ENCODE measurements at places on chromosomes 11 and 22.

DNA sequence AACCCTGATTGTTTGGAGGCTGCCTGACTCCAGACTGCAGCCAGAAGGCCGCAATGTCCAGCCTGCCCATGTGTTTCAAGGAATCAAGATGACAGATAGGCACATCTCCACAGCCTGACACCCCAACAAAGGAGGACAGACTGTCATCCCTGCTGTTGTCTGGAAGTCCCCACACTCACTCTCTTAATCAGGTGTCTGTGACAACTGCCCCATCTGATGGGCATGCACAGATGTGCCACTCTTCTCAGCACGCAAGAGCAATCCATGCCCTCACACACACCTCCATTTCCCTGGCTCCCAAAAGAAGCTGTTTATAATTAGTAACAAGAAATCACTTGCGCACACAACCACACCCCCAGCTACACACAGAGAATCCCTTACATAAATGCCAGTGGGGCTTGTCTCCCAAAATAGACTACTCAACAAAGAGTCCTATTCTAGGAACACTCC is 117.6 kb downstream of the C11orf58 start:
- no peak for DNase-seq

GRCh38 chr11:92329646-92330045 is 105.0 kb downstream of the FAT3 start:
- DNase-seq = no peak

DNA sequence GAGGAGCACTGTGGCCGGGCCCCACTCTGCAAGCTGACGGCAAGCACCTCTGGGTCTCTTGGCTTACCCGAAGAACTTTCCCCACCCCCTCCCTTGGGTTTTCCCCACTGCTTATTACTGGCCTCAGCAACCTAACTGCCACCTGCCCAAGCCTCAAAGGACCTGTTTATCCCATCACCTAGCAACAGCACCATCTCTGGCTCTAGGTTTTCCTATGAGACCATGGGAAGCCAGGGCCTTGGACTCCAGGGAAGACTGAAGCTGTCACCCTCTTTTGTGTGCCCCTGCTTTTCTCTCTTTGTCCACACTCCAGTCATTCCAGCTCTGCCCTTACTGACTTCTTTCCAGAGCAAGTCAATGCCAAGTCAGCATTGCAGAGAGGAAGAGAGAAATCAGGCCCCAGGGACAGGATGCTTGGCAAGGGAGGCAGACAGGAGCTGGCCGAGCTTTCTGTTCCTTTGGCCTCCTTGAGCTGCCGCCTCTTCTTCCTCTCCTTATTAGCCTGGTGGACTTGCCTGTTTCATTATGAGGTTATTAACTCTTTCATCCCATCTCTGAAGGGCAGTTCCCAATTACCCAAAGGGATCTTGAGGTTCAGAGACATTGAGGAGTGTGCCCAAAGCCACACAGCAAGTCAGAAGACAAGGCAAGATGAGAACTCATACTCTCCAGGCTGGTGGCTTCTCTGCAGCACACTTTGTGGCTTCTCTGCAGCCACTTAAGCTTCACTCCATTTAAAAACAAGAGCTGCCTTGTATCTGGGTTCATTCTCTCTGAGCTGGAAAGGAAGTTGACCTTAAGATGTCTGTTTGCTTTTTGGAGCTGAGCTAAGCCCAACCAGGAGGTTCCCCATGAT is at the start of gene SMIM35:
Gene SMIM35 (minus strand): TSS at position 51 of the 856 bp plus-strand sequence. CDS start 206 bp downstream, outside the sequence.
- DNase-seq = no peak

GRCh38 chr22:19757140-19757984 is 3.2 kb upstream of the TBX1 start:
- DNase-seq = no peak

DNA sequence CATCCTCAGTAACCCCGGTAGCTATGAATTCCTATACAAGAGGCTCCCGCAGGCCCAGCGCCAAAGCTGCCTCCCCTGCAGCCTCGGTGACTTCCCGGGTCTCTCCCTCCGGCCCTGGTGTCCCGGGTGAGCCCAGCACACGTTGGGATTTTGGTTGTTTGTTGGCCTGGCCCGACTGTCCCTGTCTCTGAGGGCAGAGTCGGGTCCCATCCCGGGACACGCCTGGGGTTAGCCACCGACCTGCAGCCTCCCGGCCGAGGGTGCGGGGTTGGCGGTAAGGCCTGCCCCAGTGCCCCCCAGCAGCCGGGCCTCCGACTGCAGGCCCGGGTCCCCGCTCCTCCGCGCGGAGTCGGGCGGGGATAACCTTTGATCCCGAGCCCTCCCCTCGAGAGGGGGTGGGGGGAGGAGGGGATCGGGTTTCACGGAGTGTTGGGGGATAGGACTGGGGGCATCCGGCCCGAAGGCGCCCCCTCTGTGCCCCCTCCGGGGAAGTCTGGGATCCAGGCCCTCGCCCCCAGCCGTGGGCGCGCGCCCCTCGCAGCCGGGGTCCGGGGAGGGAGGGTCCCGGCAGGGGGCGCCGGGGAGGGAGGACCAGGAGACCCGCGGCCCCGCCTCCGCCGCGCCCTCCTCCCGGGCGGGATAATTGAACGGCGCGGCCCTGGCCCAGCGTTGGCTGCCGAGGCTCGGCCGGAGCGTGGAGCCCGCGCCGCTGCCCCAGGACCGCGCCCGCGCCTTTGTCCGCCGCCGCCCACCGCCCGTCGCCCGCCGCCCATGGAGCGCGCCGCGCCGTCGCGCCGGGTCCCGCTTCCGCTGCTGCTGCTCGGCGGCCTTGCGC is at the start of gene FBLN1:
Gene FBLN1 (plus strand): TSS at position 669 of the 835 bp plus-strand sequence. CDS start 103 bp downstream, at position 772.
- no peak for DNase-seq

DNA sequence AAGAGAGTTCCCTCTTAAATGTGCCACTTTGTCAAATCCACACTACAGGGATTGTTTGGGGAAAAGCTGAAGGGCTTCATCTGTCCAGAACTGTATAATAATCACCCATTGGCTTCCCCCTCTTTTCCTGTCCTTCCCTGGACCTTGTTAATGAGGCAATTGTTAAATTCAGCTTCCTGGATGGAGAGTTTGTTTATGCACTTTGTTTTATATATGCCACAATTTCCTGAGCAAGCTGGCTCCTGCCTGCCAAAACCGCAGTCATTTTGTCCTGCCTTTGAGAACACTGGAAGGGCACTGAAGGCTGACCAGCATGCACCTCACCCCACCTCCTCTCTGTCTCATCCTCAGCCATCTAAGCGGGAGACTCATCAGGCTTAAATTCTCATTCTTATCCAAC is 86.2 kb downstream of the MSANTD4 start:
- DNase-seq = no peak

DNA sequence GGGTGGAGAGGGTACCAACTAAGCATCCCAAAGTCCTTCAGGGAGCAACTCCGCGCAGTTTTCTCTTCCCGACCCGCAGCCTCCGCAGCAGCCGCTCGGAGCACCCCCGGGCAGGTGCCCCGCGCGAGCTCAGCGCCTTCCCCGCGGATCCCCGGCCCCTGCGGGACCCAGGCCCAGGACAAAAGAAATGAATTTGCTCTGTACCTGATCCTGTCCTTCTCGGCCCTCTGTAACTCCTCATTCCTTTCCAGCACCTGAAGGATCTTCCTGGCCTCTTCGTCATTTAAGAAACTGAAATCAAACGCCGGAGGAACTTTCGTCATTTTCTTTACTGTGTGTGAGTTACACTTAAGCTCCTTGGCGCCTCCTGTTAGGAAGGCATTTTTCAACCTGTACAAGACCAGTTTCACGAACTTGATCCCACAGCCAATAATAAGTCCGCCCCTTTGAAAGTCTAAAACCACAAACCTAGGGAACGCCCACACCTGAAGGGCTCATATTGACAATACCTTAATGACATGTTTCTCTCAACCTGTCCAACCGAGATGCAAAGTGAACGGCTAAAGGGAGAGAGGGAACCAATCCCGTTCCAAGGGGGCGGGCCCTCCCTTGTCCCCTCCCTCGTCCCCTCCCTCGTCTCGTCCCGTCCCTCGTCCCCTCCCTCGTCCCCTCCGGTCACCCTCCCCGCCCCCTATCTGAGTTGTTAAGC is at the start of gene EXPH5:
Gene EXPH5 (minus strand): TSS at position 555 of the 709 bp plus-strand sequence. CDS start 232 bp downstream, at position 323.
- DNase-seq = peak; percentile 52

- no peak for DNase-seq
Observed at GRCh38 chr11:22190827-22191463, 1.9 kb upstream of the ANO5 start.

DNA sequence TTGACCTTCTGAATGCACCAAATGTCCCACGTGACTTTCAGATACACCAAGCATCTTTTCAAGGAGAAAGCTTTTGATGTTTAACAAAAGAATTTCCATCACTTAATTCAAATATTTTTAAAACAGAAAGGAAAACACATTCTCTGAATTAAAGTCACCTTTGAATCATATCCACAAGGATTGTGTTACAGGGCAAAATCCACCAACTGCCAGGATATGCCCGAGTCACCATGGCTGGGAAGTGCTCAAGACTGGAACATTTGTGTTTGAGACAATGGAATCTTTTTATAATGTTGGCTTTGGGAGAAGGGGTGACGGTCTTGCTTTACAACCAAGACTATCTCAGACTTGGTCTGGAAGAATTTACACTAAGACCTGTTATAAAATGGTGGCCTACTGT is 40.8 kb downstream of the BID start:
- DNase-seq = no peak

DNA sequence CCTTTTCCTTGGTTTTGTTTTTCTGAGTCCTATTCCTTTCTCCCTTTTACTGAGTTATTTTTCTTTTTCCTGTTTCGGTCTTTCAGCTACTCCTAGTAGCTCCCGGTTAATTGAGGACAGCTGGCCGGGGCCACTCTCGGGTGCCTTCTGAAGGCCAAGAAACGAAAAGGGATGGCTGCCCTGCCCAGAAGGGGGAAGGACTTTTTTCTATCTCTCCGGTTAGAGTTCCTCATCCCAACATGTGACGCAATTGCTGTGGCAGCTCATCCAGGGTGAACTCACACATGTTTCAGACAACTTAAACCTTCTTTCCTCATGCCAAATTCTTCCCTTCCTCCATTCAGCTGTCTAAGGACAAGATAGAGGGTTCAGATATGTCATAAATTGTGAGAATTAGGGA is 83.6 kb downstream of the PIWIL4 start:
- DNase-seq = no peak

GRCh38 chr11:115220423-115220822 is 283.8 kb downstream of the CADM1 start:
- no peak for DNase-seq

- no peak for DNase-seq
Observed at GRCh38 chr11:68369756-68370155, 57.4 kb downstream of the LRP5 start.

GRCh38 chr11:66194391-66194790 is 74.0 kb upstream of the RAB1B start:
- no peak for DNase-seq

GRCh38 chr11:96293109-96293508 is 49.9 kb downstream of the MAML2 start:
- DNase-seq = no peak

- no peak for DNase-seq
Observed at GRCh38 chr11:71420455-71421241, 27.5 kb downstream of the DHCR7 start.

GRCh38 chr11:41665441-41666360 is 206.2 kb upstream of the LRRC4C start:
- DNase-seq = no peak

- DNase-seq = no peak
Observed at GRCh38 chr22:28497188-28497587, 182.5 kb downstream of the TTC28 start.

DNA sequence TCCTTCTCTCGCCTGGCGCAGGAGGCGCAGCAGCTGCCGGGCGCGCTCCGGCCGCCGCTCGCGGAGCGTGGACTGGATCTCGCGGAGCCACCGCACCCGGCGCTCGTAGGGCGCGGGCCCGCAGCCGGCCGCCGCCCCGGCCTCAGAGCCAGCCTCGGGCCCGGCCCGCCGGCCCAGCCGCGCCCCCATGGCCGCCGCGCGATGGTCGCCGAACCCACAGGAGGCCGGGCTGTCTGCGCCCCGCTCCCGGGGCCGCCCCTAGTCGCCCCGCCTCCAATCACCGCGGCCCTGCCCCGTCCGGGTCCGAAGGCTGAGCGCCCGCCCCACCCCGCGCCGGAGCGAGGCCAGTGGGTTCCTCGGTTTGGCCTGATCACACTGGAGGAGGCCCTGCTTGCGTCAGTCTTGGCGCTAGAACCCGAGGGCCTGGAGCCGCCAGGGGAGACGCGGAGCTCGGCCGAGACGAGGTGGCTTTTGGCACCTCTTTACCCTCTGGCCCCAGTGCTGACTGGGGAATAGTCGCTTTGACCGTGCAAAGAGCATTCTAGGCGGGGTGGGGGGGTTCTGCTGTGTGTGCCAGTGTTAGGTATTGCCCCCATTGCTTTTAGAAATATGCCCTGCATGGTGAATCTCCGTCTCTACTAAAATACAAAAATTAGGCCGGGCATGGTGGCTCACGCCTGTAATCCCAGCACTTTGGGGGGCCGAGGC is at the start of gene LRRC75B:
Gene LRRC75B (minus strand): TSS at position 223 of the 708 bp plus-strand sequence. CDS start 34 bp downstream, at position 189.
- DNase-seq = no peak

- no peak for DNase-seq
Observed at GRCh38 chr11:121240650-121241303, 51.8 kb upstream of the SC5D start.

GRCh38 chr11:116099541-116099940 is 595.3 kb upstream of the CADM1 start:
- DNase-seq = no peak
